Stimulated activated CD8-positive, alpha-beta memory T cell treated with anti-CD3 and anti-CD28 coated beads, Interleukin-4, amount 100 ng/mL, for 4 hours (primary cell): ENCODE measurements at places on chromosomes 1 and 21.

GRCh38 chr1:7453038-7453437 lies 318.1 kb upstream of the VAMP3 start:
- no peak for DNase-seq

DNA sequence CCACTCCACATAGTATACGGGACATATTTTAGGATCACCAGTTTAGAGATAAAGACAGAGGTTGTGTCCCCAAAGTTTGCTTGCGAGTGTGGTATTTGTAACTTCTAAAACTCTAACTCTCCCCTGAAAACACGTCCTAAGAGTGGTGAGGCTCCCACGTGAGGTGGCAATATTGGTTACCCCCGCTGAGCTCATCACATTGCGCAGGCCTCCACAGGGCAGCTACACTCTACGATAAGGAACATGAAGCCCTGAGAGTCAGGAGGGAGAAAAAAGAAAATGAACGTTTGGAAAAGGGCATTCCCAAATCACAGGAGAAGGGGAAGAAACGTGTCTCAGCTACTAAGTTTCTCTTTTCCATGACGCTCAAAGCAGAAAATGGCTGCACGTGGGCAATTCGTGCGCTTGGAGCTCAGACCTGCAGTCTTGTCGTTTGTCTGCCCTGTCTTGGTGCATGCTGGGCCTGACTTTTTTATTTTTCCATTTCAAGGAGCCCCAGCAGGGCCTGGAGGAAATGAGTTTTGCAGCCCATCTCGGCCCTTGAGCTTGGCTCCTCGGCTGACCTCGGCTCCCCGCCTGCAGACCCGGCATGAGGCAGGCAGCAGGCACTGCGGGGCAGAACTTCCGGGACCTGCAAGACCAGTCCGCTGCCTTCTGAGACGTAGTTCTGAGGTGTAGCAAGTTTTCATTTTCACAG lies 25.7 kb downstream of the ERG start:
- DNase-seq: no peak

GRCh38 chr1:65175171-65176055 lies 27.4 kb downstream of the AK4 start:
- DNase-seq: no peak

DNA sequence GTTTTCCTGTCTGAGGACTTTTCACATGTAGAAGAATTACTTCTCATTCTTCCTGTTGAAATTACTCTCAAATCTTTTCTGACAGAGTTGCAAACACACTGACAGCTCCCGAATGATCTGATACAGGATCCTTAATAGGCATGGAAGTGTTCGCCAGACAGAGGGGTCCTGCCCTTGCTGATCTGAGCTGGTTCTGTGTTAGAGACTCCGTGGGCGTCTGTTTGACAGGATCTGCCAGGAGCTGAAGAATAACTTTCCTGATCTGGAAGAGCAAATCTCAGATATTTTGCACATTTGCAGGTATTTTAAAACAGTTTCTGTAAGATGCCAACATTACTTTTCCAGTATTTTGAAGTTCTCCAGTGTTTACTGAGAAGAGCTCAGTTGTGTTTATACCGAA lies 202.3 kb downstream of the DYRK1A start:
- DNase-seq: no peak

DNA sequence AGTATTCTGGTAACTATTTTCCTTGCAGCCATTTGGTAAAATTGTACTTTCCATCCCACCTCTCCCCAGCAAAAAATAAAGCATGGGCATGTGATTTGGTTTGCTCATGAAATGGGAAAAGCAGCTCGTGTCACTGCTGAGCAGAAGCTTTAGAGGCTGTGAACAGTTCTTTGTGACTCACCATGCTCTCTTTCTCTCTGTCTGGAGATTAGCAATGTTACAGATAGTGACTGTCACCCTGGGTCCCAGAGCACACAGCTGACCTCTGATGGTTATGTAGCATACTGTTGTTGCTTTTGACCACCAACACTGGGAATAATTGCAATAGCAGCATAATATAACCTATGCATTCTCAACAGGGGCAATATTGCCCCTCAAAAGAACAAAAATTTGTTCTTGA lies 70.6 kb downstream of the RGS2 start:
- DNase-seq: no peak

GRCh38 chr21:38247738-38248510 lies 8.9 kb upstream of the KCNJ15 start:
- no peak for DNase-seq

GRCh38 chr1:214505134-214505533 lies 46.3 kb downstream of the PTPN14 start:
- no peak for DNase-seq

DNA sequence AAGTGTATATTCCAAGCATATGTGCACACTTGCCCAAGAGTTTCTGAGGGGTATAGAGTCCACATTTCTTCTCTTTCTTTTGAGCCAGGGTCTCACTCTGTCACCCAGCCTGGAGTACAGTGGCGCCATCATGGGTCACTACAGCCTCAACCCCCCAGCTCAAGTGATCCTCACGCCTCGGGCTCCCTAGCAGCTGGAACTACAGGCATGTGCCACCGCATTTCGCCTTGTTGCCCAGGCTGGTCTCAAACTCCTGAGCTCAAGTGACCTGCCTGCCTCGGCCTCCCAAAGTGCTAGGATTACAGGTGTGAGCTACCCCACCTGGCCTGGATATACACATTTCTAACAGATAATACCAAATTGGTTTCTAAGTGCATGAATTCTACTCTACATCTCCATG lies 17.1 kb upstream of the SRP9 start:
- DNase-seq: no peak

GRCh38 chr1:246773213-246773641 lies 49.0 kb downstream of the SCCPDH start:
- DNase-seq: no peak

DNA sequence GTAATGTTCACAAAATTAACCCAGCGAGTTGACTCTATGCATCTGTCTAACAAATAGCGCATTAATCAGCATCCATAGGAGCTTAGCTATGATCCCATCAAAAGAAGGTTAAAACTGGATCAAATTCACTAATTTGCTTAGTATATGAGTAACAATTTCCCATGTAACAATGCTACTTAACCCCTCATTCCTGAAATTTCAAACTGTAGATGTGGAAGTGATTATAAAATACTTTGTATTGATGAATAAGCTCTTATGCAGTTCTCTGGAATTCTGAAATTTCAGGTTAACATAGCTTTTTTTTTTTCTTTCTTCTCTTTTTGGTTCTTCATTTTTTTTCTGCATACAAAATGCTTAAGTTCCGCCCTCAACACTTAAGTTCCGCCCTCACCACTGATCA lies 1272.7 kb downstream of the KCNT2 start:
- no peak for DNase-seq

- no peak for DNase-seq
These were observed 207.3 kb downstream of the DSCAM start for GRCh38 chr21:40639616-40640194.

DNA sequence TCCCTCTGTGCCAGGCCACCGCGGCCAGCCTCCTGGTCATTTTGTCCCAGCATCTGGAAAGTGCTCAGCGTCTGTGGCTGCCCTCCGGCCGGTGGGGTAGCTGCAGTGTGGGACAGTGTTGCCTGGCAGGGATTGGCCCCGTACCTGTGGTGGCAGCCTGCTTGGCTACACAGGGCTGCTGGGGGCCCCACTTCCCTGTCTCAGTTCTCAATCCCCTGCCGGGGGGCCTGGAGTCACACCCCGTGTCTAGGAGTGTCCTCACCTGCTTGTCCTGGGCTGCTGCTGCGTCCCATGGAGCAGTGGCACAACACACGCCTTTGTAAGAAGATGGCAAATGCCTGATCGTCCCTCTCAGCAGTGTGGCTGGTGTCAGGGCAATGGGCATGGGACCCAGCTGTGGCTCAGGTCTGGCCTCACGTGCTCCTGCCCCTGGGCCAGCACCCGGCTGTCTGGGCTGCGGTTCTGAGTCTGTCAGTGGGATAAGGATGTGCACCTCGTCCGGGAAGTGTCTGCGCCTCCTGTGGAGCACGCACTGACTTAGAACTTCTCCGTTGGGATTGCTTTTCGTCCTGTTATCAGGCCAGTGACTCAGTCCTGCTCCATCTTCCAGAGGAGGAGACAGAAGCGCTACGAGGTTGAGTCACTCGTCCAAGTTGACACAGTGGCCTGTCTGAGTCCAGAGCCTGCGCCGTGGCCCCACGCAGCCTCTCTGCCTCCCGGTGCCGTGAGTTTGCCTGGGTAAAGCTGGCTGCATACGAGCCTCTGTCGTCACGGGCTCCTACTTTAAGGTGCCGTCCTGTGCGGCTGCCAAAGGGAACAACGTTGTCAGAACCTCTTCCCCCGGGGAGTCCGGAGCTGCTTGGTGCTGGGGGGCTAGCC lies 41.0 kb downstream of the CRYAA start:
- DNase-seq: no peak

DNA sequence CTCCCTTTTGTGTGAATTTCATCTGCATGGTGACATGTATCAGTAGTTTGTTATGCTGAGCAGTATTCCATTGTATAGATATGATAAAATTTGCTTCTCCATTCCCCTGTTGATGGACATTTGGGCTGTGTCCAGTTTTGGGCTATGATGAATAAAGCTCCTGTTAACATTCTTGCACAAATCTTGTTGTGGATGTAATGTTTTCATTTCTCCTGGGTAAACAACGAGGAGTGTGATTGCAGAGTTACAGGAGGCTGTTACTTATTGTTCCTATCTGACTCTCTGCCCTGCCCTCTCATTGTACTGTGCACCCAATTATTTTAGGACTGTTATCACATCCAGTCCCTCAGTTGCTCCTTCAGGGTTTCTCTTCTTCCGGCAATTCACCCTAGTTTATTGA lies 24.2 kb downstream of the MAPKAPK2 start:
- no peak for DNase-seq

- no peak for DNase-seq
These were observed 112.3 kb downstream of the PRRX1 start for GRCh38 chr1:170776252-170776651.

- DNase-seq: no peak
These were observed 36.2 kb downstream of the IL6R start for GRCh38 chr1:154441241-154441888.

- no peak for DNase-seq
These were observed 430.1 kb upstream of the CAMK1G start for GRCh38 chr1:209153411-209153810.

GRCh38 chr21:46128106-46128932 lies 27.1 kb downstream of the FTCD start:
- no peak for DNase-seq

DNA sequence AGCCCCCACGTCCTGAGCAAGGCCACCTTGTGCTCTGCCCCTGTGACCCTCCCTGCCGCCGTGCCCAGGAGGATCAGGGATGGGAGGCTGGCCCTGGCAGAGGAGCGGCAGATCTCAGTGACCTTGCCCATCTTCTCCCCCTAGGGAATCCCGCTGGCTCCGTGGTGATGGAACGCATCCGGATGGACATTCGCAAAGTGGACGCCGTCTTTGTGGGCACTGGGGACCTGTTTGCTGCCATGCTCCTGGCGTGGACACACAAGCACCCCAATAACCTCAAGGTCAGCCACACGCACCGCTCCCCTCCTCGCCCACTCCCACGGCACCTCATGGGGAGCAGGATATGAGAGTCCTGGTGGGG lies 22.7 kb downstream of the CSTB start:
- no peak for DNase-seq

DNA sequence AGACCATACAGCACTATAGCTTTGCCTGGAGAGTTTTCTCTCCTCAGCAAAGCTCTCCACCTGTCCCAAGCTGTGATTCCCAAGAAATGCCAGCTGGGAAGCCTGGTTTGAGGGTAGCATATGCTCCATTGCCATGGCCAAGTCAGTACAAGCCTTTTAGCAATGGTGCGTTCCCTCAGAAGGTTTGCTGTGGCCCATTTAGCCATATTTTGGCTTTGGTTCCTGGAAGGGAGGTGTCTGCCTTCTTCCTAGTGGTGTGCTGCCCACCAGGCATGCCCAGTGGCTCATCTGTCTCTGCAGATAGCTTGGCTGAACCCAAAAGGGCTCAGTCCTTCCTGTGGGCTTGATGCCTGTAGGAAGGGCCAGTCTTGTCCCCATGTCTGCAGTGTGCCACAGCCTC lies 32.4 kb downstream of the GALNT2 start:
- DNase-seq: no peak

DNA sequence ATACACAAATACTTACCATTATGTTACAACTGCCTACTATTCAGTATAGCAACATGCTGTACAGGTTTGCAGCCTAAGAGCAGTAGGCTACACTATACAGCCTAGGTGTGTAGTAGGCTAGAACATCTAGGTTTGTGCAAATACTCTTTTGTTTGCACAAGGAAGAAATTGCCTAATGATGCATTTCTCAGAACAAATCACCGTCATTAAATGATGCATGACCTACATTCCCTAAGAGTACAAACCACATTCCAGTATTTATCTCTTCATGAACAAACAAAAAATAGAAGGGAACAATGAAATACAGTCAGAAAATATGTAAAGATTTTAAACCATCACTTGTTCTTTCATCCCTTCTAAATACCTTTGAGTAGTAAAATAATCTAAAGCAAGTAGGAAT lies 109.7 kb upstream of the HP1BP3 start:
- DNase-seq: no peak

GRCh38 chr1:110707232-110707631 lies 32.5 kb upstream of the KCNA3 start:
- no peak for DNase-seq

DNA sequence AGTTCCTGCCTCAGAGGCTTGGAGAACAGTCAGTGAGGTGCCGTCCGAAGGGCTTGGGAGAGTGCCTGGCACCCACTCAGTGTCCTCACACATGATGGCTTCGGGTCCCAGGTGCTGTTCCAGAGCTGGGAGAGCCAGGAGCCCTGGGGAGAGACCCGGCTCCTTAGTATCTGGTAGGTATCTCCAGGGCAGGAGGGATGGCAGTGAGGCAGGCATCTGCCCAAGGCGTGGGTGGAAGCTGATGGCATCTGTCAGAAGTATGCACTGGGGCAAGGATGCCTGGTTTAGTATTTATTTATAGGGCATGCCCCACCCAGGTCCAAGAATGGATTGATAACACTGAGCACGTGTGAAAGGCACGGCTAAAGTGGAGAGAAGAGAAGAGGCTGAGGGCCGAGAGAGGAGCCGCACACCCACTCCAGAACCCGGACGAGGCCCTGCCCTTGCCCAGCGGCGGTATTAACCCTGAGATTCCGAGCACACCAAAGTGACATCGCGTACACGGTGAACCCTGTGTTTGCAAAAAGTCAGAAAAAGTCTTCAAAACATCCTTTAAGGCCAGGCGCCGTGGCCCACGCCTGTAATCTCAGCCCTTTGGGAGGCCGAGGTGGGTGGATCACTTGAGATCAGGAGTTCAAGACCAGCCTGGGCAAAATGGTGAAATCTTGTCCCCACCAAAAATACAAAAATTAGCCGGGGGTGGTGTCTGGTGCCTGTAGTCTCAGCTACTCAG lies 2.4 kb downstream of the TP73 start:
- DNase-seq: no peak

DNA sequence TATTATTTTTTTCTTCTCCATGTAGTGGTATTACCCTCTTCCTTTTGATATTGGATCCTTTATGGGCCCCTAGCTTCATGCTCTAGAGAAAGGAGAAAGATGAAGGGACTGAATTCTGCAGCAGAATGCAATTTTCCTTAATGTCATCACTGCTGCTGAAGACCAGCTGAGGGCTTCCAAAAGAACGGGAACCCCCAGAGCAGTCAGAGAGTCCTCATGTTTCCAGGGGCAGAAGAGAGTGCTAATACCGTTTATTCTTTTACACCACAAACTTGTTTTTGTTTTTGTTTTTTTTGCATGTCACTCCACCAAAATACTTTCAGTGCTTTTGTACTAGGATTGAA lies 21.1 kb upstream of the TBX15 start:
- no peak for DNase-seq
